ENCODE measurements at places on chromosomes 2 and 18. TPM values are rescaled to one million over a fixed set of nuclear protein-coding genes. Genes with fewer than 3 reads are reported as not detected.

GRCh38 chr2:42652086-42652485 is 83.7 kb downstream of the MTA3 start:
- DNase-seq = no peak

- no peak for DNase-seq
Measured at GRCh38 chr2:173957517-173957916, 7.7 kb downstream of the SP3 start.

DNA sequence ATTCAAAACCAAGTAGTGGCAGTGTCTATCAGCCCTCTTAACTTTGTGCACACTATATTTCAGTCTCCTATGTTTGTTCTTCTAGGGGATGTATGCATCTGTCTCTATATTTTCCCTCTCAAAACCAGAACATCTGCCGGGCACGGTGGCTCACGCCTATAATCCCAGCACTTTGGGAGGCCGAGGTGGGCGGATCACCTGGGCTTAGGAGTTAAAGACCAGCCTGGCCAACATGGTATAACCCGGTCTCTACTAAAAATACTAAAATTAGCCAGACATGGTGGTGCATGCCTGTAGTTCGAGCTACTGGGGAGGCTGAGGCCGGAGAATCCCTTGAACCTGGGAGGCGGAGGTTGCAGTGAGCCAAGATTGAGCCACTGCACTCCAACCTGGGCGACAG is 9.9 kb upstream of the GAREM2 start:
- no peak for DNase-seq

DNA sequence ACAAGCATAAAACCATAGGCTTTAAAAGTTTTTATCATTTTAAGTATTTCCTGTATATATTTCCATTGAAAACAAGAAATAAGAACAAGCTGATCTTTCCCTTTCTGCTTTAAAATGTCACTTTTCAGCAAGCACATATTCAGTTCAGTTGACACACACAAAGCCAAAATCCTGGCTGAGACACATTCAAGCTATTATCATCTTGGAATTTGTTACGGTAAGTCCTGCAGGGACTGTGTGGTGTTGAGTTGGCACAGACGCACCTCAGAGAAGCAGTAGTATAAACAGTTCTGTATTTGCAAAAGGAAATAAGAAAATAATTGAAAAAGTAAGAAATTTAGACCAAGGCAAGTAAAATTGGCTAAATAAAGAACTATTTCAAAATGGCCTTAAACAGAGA is 10.4 kb upstream of the DAW1 start:
- DNase-seq = no peak

DNA sequence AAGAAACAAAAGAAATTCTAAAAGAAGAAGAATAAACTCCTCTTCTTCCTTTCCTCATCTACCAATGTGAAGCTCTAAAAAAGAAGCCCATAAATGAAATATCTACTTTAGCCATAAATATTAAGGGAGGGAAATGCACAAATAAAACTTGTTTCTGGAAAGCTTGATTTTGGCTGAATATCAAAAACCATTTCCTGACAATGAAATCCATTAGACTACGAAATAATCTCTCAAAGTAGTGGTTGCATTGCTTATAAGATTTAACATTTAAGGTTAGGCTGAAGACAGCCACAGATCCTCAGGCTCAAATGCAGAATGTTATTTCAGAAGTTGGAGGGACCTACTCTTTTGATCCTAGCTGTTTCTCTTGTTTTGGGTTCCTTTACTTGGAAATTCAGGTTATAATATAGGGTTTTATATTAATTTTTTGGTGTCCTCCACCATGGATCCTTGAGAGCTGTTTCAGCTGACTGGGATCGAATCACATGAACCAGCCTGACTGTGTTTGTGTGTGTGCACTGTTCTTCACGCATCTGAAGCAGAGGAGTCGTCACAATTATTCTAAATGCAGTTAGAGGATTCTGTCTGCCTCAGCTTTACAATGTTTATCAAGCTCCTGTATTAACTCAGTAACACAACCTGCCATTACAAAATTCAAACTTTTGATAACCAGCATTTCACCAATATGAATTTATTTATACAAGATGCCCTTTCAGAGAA is 474.8 kb downstream of the ARHGAP15 start:
- no peak for DNase-seq

GRCh38 chr2:167652401-167652800 is 595.0 kb downstream of the STK39 start:
- DNase-seq = no peak

DNA sequence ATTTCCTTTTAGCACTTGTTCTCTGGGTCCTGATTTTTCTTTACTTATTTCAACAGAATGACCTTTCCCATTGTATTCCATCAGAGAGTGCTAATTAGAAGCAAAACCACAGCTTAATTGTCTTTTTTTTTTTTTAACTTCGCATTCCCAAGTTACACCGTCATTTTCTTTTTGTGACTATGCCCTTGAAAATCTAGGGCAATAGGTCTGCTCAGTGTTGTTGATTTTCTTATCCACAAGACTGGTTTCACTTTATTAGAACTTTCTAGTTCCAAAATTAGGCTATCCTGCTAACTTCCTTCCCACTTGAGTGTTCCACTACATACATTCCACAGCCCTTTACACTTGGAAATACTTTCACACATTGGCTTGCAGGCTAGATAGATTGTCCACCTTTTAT is 18.7 kb upstream of the ADAM17 start:
- DNase-seq = no peak

- DNase-seq = peak; percentile 72
Measured at GRCh38 chr2:6186332-6187151, 494.4 kb downstream of the SOX11 start.

GRCh38 chr18:60113396-60113795 is 213.6 kb downstream of the PMAIP1 start:
- DNase-seq = no peak

DNA sequence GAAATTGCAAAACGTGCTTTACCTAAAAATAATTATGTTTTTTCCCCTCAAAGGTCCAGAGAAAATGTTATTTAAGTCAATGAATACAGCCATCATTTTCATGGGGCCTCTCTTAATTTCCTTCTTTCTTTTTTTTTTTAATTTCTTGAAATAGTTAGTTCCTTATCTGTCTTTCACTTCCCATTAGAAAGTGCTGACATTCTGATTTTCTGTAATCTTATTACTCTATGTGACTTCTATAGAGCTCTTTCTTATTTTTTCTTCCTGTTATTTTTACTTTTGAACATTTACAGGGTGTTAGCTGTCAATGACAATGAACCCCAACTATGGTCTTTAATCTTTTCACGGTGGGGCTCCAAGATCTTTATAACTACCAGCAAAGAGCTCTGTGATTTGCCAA is 30.0 kb downstream of the CTLA4 start:
- no peak for DNase-seq

GRCh38 chr2:231985823-231986261 is 24.3 kb downstream of the DIS3L2 start:
- DNase-seq = no peak

- peak; percentile 18 for DNase-seq
Measured at GRCh38 chr2:33704406-33704855, 105.3 kb upstream of the FAM98A start.

GRCh38 chr2:230140667-230141066 is 71.9 kb upstream of the SLC16A14 start:
- no peak for DNase-seq

DNA sequence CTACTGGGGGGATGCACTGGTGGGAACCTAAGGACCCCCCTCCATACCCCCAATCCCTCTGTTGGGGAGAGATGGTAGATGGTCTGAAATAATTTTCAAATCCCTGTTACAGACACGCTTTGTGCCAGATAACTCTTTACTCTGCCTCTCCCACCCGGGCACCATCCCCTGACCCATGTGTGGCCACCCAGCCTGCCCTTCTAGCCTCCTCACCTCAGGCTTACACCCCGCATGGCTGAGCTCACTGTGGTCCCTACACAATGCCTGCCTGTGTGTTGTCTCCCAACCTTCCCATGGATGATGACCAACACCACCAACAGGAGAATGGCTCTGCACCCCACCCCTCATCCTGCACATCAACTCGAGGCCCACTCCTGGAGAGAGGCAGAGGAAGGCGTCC is 15.0 kb downstream of the SPEG start:
- DNase-seq = no peak

- no peak for DNase-seq
Measured at GRCh38 chr2:74027496-74027895, 42.8 kb downstream of the TET3 start.

DNA sequence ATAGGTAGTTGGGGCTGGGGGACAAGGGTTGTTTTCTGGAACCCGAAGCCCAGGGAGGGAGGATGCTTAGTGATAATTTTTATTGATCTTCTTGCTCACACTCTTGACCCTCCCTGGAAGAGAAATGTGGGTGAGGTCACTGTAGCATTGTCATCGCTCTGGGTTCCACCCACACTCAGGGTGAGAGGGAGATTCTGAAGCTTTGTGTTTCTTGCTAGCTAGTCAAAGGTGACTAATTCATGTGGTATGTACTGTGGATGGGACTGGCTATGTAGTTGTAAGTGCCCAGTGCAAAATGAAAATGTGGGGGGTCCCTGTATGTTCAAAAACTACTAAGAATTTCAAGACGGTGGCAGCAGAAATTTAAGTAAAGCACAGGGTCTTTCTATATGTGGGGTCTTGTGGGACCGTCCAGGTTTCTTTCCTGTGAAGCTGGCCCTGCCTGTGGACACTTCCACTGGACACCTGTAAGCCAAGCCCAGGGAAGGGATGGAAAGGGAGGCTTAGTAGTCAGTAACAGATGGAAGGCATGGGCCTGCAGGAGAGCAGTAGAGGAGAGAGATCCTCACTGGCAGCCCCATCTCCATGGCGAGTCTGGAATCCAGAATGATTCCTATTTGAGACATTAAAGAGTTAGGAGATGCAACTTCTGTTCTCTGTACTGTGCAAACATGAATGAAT is 35.0 kb downstream of the TSN start:
- peak; percentile 87 for DNase-seq

DNA sequence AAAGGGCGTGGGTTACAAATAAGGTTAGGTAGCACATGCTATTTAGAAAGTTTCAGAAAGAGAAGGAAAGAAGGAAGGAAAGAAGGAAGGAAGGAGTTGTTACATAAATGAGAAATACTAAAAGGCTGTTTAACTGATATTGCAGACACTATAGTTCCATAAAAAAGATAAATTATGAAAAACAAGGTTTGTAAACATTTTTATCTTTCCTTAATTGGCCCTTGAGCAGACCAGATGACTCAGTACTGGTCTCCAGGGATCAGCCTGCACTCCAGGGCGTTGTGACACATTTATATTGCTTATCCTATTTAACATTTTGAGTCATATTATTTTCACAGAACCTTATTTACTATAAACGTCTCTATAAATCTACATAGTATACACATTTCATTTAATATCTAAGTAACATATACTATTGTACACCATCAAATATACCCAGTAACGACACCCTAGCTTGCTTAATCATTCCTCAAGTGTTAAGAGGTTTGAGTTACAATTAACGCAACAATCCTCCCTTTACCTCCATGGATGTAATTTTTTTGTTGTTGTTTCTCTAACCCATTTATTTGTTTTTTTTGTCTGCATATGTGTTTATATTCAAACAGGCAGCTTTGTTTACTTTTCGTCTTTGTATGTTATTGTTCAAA is 2.8 kb upstream of the RAB31 start:
- DNase-seq = no peak

- DNase-seq = no peak
Measured at GRCh38 chr2:19886261-19886660, 15.5 kb downstream of the TTC32 start.

- no peak for DNase-seq
Measured at GRCh38 chr2:106537791-106538191, 50.6 kb downstream of the CD8B2 start.

DNA sequence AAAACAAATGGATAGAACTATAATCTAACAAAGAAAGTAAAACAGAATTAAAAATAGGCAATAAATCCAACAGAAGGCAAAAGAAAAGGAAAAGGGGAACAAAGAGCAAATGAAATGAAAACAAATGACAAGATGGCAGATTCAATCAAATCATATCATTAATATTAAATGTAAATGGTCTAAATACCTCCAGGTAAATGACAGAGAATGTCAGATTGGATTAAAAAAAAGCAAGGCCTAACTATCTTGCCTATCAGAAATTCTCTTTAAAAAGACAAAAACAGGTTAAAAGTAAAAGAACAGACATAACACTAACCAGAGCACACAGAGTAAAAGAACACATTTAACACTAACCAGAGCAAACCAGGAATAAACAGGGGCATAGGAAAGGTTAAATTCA is 63.1 kb upstream of the TMEM247 start:
- no peak for DNase-seq

DNA sequence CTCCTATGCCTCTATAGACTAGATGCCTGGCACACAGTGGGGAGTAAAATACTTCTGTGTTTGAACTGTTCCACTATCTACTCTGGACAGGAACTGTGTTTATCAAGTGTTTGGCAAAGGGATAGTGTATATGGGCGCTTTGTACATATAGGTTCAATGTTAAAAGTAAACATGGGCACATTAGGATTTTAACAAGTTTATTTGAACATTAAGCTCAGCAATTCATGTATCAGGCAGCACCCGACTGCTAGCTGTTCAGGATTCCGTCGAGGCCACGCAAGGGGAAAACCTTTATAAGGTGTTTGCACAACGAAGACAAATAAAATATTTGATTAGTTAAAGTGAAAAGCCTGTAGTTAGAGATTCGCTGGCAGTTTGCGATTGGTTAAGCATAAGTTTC is 43.4 kb upstream of the ROCK2 start:
- no peak for DNase-seq

GRCh38 chr2:49978341-49978740 is 824.0 kb upstream of the FSHR start:
- no peak for DNase-seq

- no peak for DNase-seq
Measured at GRCh38 chr2:238305092-238305862, 15.0 kb upstream of the TRAF3IP1 start.

GRCh38 chr2:101396316-101396717 is 9.0 kb upstream of the CREG2 start:
- peak; percentile 89 for DNase-seq

- no peak for DNase-seq
Measured at GRCh38 chr2:187093771-187094412, 244.9 kb upstream of the ZSWIM2 start.

- DNase-seq = no peak
Measured at GRCh38 chr2:80365762-80366161, 61.2 kb upstream of the LRRTM1 start.

DNA sequence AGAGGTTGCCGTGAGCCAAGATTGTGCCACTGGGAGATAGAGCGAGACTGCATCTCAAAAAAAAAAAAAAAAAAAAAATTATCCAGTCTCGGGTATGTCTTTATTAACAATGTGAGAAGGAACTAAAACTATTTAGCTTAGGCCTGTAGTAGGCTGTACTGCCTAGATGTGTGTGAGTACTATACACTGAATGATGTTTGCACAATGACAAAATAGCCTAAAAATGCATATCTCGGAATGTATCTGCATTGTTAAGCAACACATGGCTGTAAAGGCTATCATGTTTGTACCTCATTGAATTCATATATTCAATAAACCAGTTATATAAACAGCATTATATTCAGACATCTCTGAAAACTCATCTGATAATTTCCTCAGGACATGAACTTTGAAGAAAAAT is 191.2 kb upstream of the SESTD1 start:
- no peak for DNase-seq

NPAS2 gene
- 4.0 TPM for total RNA-seq

CYP27A1 gene
- total RNA-seq = 4.1 TPM

GALNT5 gene
- total RNA-seq = 1.7 TPM

TMEM163 gene
- total RNA-seq = not detected

CFAP65 gene
- total RNA-seq = not detected

ADRA2B gene
- total RNA-seq = not detected

GEN1 gene
- 30.0 TPM for total RNA-seq

IL36RN gene
- not detected for total RNA-seq

TSPYL6 gene
- total RNA-seq = not detected

VWC2L gene
- total RNA-seq = not detected

UCN gene
- total RNA-seq = 0.21 TPM

TBR1 gene
- total RNA-seq = 0.03 TPM

CYP27C1 gene
- total RNA-seq = 0.63 TPM

POTEF gene
- not detected for total RNA-seq
